ENCODE measurements at places on chromosomes 1 and 21.

- DNase-seq: no peak
Observed at GRCh38 chr1:244403431-244403830, 48.3 kb downstream of the ADSS2 start.

DNA sequence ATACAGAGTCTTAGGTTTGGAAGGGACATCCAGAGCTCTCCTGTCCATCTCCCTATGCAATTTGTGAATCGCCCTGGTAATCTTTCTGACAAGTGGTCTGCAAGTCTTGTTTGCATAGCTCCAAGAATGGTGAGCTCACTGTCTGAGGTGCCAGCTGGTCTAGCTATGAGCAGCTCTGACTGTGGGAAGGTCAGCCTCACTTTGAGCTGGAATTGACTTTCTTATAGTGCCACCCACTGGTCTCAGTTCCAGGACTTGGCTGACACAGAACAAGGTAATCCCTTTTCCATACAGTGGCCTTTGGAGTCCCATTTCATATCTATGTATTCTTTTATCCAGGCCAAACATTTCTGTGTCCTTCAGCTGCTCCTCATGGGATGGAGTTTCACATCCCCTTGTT, 95.6 kb upstream of the C8B start:
- peak; percentile 46 for DNase-seq

- no peak for DNase-seq
Observed at GRCh38 chr1:222331765-222332164, 216.1 kb downstream of the HHIPL2 start.

- DNase-seq: no peak
Observed at GRCh38 chr1:180765151-180765550, 133.3 kb downstream of the XPR1 start.

DNA sequence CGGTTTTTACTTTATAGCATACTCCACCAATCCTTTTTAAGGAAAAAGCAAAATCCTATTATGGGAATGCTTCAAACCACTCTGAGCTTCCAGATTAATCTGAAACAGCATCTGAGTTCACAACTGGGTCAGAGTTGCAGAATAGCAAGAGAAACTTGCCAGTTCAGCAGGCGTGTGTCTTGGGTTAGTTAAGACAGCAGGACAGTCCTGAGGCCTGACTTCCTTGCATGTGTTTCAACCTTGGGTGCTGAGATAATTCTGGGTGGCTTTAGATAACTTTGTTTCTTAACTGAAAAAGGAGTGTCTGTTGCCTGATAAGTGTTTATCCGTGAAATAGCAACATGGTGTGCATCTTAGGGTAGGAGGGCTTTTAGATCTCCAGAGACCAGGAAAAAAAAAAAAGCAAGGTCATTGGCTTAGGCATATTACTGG, 169.2 kb downstream of the DHRS3 start:
- no peak for DNase-seq

- no peak for DNase-seq
Observed at GRCh38 chr1:61951731-61952580, 209.7 kb downstream of the PATJ start.

- DNase-seq: peak; percentile 71
Observed at GRCh38 chr1:23838401-23838866, 13.2 kb upstream of the HMGCL start.

- no peak for DNase-seq
Observed at GRCh38 chr21:46128106-46128932, 27.1 kb downstream of the FTCD start.

DNA sequence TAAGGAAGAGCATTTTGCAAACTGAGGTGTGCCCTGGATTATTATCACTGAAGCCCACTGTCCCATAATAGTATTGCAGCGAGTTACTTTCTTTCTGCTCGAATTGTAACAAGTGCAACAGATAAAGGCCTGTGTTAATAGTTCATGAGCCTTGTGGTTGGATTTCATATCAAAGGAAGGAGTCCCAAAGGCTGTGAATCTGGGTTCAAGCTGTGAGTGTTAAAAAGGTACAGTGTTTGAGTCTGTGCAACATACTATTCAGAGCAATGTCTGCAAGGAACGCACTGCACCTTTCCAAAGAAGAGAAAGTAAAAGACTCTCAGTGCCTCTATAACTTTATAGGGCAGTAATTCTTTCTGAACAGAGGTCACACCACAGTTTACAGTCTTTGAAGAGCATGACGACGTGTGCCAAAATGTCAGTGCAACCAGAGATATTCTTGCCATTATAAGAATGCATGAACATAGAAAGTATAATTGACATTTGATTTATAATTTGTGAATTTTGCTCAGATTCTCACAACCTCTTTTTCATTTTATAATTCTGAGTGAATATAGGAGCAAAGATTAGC, 79.1 kb downstream of the CDC7 start:
- DNase-seq: no peak

GRCh38 chr1:70536708-70537366, 125.8 kb downstream of the CTH start:
- no peak for DNase-seq

DNA sequence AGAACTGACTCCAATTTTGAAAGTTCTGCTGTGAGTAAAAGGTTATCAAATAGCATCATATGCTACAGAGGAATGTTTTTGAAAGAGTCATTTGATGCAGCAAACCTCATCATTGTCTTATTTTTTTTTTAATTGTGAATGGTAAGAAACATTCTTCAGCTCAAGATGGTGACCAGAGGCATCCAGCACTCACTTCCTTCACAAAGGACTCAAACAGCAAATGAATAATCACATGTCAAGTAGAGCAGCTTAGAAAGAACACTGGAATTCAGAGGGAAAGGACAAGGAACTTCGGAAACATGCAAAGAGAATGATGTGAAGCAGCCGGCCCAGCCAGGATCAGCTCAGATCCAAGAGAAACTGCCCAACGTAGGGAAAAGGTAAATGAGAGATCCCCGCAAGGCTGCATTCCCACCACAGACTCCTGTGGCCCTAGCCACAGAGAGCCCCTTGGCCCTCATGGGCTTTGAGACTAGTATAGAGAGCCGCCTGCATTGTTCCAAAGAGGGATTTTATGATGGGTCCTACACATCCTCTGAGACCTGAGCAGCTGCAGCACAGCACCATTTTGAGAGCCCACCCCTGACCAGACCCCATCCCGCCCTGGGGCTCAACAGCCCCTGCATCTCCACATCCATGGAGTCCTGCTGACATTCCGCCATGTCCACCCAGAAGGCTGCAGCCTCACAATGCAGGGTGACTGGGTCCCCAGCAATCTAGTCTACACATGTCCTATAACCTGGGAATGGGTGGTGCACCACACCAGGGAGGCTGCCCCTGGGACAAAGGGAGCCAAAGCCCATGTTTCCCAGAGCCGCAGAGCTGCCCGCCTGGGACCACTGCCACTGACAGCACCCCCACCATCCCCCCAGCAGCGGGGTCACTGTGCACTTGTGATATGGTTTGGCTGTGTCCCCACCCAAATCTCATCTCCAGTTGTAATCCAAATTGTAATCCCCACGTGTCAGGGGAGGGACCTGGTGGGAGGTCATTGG, 21.2 kb upstream of the UTS2 start:
- no peak for DNase-seq

DNA sequence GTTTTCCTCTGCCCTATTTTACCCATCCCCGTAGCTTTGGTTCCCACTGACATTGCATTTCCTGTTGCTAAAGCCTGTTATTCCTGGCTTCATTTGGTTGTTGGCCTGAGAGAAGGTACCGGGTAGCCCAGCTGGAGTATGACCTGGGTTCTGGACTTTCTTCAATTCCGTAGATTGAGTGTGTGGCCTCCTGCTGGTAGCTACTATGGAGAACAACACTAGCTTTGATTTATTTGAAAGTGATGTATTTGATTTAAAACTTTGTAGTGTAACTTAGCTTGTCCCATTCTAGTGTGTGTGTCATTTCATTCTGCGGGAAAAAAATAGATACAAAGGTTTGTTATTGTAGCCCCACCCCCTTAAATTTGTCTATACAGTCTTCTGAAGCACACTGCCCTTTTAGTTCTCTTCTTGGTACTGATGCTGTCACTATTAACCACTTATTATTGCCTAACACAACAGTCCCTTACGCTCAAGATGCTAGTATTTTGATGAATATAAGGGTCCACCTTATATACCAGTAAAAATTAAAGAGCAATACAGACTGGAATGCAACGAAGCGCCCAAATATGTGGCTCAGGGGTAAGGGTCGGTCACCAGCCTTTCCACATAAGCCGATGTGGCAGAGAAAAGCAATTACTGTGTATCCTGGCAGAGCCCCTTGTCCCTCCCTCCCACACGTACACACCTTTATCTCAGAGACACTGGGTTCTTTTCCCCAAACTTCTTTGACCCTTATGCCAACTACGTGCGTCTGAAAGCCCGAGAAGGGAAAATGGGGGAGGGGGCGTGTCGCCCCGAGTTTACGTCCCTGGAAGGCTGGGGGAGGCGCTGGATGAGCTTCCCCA, 643 bp upstream of the MOV10 start:
- peak; percentile 10 for DNase-seq

- DNase-seq: no peak
Observed at GRCh38 chr1:169928438-169929209, 34.9 kb upstream of the SCYL3 start.

DNA sequence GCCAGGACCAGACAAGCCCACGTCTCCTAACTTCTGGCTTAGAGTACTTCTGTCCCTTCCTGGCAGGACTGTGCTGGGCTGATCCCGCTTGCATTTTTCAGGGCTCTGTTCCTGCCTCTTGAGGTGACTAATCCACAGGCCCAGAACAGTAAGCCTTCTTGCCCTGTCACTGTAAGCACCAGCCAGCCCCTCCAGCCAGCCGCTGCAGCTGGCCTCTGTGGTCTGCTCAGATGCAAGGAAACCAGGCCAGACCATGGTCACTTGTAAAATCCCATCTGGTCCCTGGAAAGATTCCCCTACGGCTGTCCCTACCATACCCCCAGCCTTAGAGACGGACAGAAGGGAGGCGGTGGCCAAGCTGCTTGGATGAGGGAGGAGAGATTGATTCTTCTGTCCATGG, 74.2 kb downstream of the KIRREL1 start:
- DNase-seq: no peak
